ENCODE measurements at places on chromosomes 2 and 18.
A peak's percentile ranks its signal among the peaks of the same experiment; 100 is the strongest.

- peak; percentile 58 for DNase-seq
These were observed 858 bp downstream of the TP53I3 start for GRCh38 chr2:24083567-24084385.

GRCh38 chr2:189402932-189403331 is 38.3 kb upstream of the WDR75 start:
- no peak for DNase-seq

GRCh38 chr2:16726147-16726546 is 60.5 kb upstream of the CYRIA start:
- DNase-seq, result no peak

DNA sequence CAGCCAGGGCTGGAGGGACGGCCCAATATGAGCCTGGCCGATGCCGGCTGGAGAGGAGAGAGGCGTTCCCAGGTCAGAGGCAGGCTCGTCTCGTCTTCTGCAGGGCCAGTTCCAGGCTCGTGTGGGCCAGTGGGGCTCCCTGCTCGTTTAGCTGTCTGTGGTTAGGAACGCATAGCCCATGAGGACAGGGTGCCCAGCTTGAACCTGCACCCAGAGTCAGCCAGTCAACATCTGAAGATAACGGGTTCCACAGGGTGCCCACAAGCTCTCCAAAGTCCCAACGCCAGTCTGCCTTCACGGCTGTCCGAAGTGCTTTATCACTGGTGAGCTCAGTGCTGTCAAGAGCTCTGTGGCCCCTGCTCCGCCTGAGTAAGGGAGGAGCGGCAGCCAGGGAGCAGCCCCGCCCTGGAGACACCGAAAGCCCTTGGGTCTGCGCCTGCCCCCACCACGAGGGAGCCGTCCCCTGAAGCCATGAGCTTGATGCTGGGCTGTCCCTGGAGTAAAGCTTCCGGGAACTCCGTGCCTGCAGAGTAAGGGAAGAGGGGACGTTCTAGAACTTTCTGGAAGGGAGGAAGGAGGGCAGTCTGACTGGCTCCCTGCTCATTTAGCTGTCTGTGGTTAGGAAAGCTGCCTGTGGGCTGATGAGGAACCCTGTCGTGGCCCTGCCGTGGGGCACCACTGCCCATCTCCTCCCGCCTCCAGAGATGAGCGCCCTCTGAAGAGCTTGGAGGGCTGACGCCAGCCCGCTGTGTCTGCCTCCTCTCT is 2.7 kb upstream of the HSBP1L1 start:
- no peak for DNase-seq

DNA sequence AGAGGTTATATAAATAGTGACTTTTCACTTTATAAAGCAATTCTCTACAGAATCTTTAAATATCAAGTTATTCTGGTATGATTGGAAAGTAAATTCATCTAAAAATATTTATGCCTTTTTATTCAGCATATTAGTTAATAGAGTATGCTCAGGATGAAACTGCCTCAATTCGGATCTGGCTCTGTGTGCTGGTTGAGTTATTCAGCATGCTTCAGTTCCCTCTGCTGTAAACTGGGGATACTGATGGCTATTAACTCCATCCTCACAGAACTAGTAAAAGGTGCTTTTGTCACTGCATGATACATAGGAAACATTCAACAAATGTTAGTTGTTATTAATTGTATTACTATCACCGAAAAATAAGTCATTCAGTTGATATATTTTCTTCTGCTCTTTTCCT is 250.3 kb downstream of the NRXN1 start:
- DNase-seq, result no peak

- no peak for DNase-seq
These were observed 238.8 kb downstream of the ZNF407 start for GRCh38 chr18:74836296-74837139.

DNA sequence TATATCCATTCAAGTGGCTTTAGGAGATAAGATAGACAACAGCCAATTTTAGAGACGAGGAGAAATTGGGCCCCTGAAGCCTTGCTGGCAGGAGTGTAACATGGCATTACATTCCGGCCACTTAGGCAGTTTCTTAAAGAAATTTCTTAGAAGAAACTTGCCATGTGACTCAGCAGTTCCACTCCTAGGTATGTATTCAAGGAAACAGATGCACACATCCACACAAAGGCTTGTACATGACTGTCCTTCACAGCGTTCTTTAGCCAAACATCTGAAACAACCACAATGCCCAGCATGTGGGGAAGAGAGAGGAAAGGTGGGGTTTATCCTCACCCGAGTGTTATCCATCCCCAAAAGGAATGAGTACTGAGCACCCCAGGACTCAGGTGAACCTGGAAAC is 107.1 kb downstream of the NFATC1 start:
- no peak for DNase-seq

DNA sequence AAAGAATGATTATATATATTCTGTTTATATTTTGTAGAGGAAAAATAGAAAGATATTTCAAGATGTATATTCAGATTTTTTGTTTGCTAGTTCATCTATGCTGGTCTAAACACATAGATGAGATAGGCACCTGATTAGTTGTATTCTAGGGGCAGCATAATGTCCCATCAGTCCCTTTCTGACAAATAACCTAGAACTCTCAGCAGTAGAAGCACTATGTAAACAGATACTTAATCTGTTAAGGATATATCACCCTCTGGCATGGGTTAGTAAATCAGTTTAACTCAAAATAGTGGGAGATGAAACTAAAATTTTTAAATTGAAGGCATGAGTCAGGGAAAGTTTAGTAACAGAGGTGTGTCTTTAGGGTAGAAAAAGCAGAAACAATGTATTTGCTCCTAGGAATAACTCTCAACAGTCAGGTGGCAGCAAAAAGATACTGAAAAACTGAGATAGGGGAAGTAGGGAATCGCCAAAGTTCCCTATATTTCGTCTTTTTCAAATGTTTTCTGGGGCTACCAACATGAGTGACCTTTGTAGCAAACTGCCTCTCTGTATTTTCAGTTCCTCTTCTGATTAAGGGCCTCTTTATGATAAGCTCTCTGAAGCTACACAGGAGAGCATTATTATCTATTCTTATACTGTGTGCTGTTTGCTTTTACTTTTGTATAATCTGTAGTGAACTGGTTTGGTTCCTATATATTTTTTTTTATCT is 5.7 kb downstream of the PPP1R1C start:
- DNase-seq, result peak; percentile 2

DNA sequence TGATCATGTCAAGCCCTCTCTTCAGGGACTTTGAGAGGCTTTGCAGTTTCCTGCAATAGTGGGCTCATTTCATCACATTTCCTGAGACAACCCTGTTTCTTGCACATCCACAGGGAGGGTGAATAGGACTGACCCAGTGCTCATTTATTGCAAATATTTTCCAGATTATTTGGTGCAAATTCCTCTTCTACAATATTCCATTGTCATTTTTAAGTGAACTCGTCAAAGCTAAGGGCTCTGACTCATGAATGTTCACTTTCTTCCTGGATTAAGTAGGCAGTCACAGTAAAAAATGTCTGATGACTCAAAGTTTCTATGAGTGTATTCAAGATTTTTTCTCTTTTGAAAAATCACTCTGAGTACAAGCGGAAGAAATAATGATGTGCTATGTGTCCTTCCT is 225.5 kb upstream of the GALNT5 start:
- DNase-seq, result no peak

GRCh38 chr18:54939361-54939917 is 19.8 kb downstream of the CCDC68 start:
- no peak for DNase-seq

GRCh38 chr2:65466551-65466950 is 34.2 kb upstream of the SPRED2 start:
- DNase-seq, result no peak

DNA sequence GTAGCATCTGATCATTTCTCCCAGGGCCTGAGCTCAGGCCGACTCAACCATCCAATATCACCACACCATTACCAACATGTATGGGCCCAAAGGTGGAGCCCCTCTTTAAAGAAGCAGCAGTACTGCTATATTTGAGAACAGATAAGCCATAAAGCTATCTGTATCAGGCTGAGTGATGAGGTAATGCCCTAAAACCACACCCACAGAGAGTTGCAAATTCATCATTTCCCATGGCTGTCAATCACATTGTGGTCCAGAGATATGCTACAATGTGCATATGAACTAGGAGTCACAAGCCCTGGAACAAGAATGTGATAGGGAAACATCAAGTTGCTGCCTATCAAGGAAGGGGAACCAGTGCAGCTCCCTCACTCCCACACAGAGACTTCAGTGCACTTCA is 52.6 kb upstream of the GALNT13 start:
- DNase-seq, result no peak

GRCh38 chr2:47346107-47346506 is 56.8 kb upstream of the MSH2 start:
- DNase-seq, result no peak

- no peak for DNase-seq
These were observed 387.2 kb downstream of the SOX11 start for GRCh38 chr2:6079405-6079804.

GRCh38 chr2:11699686-11700670 is 30.0 kb upstream of the NTSR2 start:
- DNase-seq, result no peak

GRCh38 chr2:151654891-151655290 is 79.4 kb downstream of the NEB start:
- no peak for DNase-seq

DNA sequence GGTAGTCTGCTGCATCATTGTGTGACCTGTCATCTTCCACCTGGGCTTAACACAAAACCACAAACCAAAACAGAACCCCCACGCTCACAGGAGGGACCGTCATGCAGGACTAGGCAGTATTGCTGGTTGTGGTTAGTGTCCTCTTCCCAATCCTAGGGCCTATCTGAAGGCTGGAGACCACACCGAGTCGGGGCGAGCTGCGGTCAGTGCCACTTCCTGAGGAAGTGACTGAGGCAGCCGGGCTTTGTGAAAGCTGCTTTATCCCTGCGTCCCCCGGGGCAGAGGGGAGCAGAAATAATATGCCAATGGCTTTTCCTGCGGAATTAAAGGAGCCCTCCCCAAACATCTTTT is 22.9 kb downstream of the ZNF532 start:
- DNase-seq, result no peak

- no peak for DNase-seq
These were observed 39.5 kb downstream of the PKDCC start for GRCh38 chr2:42087137-42087856.

DNA sequence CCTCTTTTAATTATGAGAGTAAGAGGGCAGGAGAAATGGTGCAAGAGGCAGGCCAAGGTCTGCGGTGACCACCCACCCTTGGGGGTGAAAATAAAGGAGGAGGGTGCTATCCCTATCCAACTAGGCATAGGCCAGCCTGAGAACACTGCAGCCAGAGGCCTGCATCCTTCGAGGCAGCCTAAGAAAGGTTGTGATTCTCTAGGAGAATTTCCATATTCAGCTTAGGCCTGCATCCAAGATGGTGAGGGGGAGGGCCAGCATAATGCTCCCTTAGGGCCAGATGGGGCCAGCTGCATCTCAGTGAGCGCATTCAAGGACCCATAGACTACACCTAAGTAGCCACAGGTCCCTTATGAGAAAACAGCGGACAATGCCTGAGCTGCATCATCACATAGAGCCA is 3.5 kb upstream of the UPP2 start:
- DNase-seq, result no peak

- DNase-seq, result no peak
These were observed 155.6 kb upstream of the PIEZO2 start for GRCh38 chr18:11304928-11305327.

DNA sequence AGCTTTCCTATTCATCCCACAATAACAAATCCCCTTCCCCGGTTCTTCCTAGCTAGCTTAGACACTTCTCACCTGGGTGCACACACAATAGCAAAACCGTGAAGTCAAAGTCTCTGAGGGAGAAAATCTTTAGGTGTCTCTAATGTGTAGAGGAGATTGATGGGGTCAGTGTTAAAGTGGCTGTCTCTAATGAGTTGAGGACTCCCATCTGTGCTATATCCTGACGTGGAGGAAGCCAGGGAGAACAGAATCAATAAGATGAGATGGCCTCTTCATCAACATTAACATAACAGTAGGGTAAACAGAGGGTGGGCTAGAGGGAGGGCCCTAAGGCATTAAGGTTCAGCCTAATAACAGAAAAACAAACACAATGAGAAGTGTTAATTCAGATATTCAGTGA is 120.4 kb downstream of the SLC5A7 start:
- no peak for DNase-seq

DNA sequence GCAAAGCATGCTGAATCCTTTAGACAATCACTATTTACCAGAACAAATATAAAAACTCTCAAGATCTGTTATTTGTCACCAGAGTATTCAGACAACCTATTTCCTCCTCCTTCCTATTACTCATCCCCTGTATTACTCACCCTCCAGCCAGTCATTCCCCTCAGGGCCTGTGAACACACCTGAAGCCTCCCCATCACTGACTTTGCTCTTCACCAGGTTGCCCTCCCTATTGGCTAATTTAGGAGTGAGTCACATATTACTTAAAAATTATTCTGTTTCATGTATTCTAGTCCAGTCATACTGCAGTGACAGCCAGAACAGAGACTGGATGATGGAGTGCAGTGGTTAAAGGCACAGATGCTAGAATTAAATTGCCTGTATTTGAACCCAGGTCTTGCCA is 3.7 kb upstream of the ATG16L1 start:
- no peak for DNase-seq

DNA sequence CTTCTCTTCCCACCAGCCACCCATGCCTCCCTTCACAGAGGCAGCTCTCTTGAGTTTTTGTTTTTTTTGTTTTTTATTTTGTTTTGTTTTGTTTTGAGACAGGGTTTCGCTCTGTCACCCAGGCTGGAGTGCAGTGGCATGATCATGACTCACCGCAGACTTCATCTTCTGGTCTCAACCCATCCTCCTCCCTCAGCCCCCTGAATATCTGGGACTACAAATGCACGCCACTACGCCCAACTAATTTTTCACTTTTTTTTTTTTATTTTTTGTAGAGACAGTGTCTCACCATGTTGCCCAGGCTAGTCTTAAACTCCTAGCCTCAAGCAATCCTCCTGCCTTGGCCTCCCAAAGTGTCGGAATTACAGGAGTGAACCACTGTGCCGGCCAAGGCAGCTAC is 161.4 kb downstream of the TRABD2A start:
- no peak for DNase-seq

DNA sequence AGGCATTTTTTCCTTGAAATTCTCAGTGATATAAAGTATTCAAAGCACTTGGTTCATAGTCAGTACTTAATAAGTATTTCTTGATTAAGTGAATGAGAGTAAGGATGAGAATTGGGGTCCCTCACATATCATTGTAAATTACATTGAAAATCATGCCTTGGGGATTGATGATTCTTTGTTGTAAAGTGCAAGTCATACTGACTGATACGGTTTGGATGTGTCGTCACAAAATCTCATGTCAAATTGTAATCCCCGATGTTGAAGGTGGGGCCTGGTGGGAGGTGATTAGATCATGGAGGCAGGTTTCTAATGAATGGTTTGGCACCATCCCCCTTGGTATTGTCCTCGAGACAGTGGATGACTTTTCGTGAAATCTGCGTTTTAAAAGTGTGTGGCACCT is 385.9 kb downstream of the DLGAP1 start:
- DNase-seq, result no peak

DNA sequence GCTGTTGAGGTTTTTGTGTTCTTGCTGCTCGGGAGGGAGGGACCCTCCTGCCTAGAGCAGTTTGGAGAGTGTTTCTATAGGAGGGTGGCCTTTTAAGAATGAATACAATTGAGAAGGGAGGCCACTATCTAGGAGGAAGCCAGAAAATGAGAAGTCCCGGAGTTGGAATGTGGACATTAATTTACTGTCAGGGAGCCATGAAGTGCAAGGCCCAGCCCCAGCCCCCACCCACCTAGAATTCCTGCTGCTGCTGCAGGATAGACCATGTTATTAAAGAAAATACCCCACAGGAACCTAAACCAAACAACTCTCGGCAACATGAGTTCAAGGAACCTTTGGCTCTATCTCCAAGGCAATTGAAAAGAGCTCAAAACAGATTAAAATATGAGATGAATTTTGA is 46.0 kb downstream of the ZBTB7C start:
- DNase-seq, result no peak

GRCh38 chr2:208488686-208489564 is 82.3 kb downstream of the PTH2R start:
- DNase-seq, result no peak
